GM12864 (cell line): ENCODE measurements at places on chromosomes 5 and 9.
A peak's percentile ranks its signal among the peaks of the same experiment; 100 is the strongest.

DNA sequence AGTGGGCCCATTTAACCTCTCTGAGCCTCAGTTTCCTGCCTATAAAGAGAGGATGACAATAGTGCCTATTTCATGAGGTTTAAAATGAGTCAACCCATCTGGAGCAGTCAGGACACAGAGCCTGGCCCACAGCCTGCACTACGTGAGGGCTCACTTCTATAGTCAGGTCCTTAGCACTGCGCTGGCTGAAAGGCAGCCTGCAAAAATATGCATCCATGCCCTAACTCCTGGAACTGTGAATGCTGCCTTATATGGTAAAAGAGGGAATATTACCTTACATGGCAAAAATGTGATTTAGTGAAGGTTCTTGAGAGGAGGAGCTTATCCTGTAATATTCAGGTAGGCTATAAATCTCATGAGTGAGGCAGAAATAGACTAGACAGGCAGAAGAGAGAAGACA lies 98.5 kb downstream of the GABBR2 start:
- no peak for DNase-seq

GRCh38 chr9:128643519-128644300 lies 12.9 kb downstream of the DYNC2I2 start:
- peak; percentile 37 for DNase-seq

DNA sequence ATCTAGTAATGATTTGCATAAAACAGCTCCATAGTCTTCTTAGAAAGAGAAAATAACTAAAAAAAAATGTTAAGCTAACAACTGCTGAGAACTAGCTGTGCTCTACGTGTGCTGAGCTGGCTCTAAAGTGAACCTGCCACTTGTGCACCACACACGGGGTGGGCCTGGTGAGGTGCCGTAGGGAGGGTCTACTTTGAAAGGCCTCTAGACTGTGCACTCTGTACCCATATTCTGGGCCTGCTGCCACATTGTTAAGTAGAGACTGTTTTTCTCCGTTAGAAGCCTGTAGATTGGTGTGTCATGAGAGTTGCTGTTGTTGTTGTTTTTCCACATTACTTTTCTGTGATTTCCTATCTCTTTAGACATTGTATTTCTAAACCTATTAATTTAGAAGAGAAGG lies 93.9 kb downstream of the CD180 start:
- DNase-seq, result no peak

- no peak for DNase-seq
Observed at GRCh38 chr9:130745829-130746228, 52.2 kb downstream of the EXOSC2 start.

DNA sequence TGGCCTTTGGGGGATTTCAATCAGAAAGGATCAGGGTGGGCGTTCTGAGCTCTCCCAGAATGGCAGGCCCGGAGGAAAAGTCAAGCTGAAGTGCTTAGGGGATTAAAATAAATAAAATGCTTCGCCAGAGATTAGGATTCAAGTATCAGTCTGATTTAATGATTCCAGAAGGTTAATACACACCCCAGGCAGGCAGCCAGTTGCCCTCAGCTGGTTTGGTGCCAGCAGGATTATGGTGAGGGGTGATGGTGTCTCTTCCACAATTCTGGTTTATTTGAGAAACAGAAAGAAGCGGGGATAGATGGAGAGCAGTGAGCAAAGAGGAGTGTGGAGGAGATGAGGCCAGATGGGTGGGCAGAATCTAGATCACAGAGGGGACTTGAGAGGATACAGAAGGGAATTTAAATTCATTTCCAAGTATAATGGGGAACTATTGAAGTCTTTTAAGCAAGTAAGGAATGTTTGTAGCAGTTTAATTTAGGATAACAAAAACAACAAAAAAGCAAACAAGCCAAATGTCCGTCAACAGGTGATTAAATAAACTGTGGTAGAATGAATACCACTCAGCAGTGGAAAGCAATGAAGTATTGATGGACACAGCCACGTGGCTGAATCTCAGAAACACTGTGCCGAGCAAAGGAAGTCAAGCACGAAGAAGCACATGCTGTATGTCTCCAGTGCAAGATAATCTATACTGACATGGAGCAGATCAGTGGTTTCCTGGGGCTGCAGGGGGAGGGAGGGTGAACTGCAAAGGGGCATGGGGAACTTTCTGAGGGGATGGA lies 297.7 kb downstream of the MSX2 start:
- no peak for DNase-seq

- peak; percentile 2 for DNase-seq
Observed at GRCh38 chr5:64637144-64637543, 53.2 kb upstream of the SHISAL2B start.

DNA sequence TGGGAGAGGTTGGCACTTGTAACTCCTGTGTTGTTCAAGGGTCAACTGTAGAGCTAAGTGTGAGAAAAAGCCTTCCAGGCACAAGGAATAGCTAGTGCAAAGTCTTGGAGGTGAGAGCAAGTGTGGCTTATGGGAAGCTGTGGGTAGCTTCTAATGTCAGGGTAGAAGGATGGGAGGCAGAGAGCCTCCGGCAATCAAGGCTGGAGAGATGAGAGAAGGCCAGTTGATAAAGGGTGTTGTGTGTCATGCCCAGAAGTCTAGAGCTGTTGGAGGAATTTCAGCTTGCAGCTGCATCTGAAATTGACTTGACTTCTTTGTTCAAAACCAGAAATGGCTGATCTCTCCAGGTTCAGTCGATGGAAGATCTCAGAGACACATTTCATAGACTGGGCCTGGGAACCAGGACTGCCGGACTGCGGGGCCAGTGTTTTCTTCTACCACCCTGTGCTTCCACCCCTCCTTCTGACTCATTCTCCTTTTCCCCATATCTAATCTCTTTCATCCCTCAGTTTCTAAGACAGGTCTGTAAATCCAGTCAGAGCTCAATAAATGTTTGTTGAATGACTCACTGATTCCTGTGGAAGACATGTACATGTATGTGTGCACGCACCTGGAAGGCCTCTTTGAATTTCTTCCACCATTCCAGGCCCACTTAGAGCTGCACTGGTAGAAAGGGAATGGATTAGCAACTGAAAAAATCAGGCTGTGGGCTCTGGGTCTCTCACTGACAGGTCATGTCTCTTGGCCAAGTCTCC lies 67.8 kb upstream of the KLF4 start:
- no peak for DNase-seq

DNA sequence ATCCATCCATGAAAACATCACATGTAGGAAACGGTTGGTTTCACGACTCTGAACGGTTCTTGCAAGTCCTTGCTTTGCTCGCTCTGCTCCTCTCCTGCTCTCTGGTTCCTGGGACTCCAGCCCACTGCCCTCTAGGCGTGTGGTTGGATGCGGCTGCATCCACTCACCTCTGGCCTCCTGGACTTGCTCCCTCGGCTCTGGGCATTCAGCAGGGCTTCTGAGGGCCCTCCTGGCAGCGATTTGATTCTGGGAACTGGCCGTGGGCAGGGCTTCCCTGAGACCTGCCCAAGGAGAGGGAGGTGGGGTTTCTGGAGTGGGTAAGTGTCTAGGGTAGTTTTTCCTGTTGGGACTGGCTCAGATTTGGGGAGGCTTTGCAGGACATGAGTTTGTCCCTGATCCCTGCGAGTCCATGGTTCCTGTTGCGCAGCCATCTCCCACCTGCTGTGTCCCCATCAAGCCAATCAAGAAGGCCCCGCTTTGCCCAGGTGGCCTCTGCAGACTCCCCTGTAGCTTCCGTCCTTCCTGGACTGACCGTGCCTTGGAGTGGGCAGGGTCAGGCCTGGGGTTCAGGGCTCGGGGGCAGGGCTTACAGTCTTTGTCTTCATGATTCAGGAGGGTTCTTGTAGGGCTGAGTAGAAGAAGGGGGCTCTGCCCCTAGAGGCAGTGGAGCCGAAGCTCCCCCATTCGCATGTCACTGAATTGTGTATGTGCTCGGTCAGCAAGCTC lies 192.3 kb downstream of the CACNA1B start:
- DNase-seq, result no peak

GRCh38 chr5:15993919-15994318 lies 185.7 kb downstream of the MARCHF11 start:
- no peak for DNase-seq

DNA sequence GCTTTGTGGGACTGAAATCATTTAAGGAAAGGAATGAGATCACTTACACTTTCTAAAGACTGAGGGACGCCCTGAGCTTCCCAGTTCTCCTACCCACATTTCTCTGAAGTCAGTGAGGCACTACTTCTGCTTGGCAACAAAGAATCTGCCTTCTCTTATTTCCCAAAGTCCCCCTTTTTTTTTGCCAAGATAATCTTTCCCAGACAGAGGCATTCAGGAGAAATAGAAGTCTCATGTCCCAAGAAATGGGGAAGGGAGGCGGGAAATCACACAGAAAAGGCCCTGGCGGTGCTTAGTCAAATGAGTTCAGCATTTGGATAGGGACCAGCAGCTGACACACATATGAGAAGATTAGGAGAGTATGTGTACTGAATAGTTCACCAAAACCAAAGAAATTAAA lies 159.7 kb downstream of the MUSK start:
- no peak for DNase-seq

GRCh38 chr5:15533129-15533893 lies 33.3 kb downstream of the FBXL7 start:
- DNase-seq, result no peak

GRCh38 chr9:114776683-114777399 lies 29.0 kb downstream of the TNFSF15 start:
- no peak for DNase-seq

GRCh38 chr5:57895766-57896165 lies 413.2 kb upstream of the ACTBL2 start:
- DNase-seq, result no peak

GRCh38 chr9:113179839-113180238 lies 29.0 kb downstream of the SLC31A2 start:
- DNase-seq, result no peak

- no peak for DNase-seq
Observed at GRCh38 chr9:131835151-131835910, 95.5 kb upstream of the RAPGEF1 start.

DNA sequence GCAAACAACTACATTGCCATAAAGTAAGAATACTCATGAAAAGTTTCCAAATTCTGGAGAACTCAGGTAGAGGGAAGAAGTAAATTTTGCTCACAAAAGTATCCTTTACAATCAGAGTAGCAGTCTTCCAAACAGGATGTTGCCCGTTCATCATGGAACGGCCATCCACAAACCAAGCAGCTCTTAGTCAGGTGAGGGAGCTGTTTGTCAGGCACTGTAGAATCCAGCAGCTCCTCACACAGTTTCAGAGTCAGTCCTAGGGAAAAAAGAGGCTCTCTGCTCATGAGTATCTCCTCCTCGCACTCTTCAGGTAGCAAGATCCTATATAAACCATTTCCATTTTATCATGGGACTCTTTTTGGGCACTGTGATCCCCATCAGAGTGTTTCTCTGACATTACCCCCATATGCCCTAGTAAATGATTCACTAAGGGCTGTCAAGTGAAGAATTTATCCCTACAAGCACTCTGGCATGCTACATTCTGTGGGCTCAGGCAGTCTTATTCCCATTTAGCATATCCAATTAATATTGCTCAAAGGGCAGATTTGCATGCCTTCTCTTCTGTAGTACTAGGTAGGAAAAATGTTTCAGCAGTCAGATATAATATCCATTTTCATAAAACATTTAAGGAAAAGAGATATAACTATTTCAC lies 97.9 kb downstream of the WDR41 start:
- DNase-seq, result no peak

GRCh38 chr9:135077497-135078200 lies 9.8 kb upstream of the OLFM1 start:
- no peak for DNase-seq

GRCh38 chr5:139131465-139131864 lies 66.7 kb downstream of the SIL1 start:
- no peak for DNase-seq

GRCh38 chr5:90615355-90615754 lies 56.8 kb downstream of the ADGRV1 start:
- DNase-seq, result no peak

- no peak for DNase-seq
Observed at GRCh38 chr9:88660611-88661010, 125.6 kb downstream of the NXNL2 start.

- DNase-seq, result no peak
Observed at GRCh38 chr9:130835441-130836298, 616 bp downstream of the ABL1 start.

DNA sequence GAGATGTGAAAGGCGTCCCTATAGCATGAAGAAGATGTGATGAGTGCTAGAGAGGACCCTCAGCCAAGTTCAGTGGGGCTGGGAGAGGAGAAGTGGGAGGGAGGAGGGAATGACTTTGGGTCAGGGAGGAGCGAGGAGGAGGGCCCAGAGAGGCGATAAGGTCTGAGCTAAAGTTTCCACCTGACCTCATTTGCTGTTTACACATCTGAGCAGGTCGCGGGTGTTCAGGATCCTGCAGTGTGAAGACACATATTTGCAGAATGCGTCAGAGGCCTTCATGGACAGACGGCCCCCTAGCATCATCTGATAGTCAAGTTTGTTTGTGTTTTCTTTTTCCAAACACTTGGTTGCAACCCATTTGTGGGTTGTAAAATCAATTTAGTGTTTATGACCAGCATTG lies 18.9 kb upstream of the IGFBPL1 start:
- no peak for DNase-seq

- no peak for DNase-seq
Observed at GRCh38 chr5:10384483-10384882, 31.0 kb downstream of the MARCHF6 start.

- no peak for DNase-seq
Observed at GRCh38 chr5:116739571-116739970, 164.9 kb upstream of the SEMA6A start.

GRCh38 chr9:87099407-87099806 lies 152.1 kb upstream of the GAS1 start:
- no peak for DNase-seq

GRCh38 chr9:95648225-95648624 lies 131.5 kb upstream of the PTCH1 start:
- no peak for DNase-seq

GRCh38 chr5:58499941-58500340 lies 8.7 kb downstream of the GAPT start:
- no peak for DNase-seq

DNA sequence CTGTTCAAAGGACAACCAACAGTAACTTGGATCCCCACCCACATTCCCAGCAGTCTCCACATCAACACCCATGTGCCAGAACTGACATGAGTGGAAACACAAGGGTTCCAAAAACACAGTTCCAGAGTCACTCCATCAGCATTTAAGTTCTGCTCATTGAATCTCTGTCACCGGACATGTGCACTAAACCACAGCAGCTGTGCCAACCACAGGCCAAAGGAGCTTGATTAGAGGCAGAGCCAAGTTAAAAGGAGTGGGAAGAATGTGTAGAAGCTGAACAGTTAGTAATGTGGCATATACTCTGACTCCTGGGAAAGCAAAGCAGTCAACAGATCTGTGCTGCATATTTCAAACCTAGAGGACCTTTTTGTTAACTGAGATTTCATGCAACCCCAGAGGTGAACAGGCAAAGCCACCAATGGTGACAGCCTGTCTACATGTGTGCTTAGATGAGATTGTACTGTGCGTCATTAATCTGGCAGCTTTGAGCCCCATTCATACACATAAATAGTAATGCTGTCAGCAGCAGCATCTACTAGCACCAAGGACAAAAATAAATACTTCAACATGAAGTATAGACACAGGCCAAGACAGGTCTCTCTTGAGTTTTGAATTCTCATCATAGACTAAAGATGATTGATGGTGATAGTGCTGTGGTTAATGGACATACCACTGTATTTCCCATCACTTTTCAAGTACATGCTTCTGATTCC lies 16.4 kb upstream of the FST start:
- no peak for DNase-seq
